Pulmonary artery endothelial cell (primary cell): ENCODE measurements at places on chromosomes 4 and X.

- DNase-seq = no peak
These were observed 835 bp downstream of the TDO2 start for GRCh38 chr4:155904331-155904730.

GRCh38 chrX:103630171-103630511 lies 1.4 kb downstream of the TCEAL1 start:
- DNase-seq = no peak

- no peak for DNase-seq
These were observed 111.1 kb upstream of the JADE1 start for GRCh38 chr4:128698386-128698785.

DNA sequence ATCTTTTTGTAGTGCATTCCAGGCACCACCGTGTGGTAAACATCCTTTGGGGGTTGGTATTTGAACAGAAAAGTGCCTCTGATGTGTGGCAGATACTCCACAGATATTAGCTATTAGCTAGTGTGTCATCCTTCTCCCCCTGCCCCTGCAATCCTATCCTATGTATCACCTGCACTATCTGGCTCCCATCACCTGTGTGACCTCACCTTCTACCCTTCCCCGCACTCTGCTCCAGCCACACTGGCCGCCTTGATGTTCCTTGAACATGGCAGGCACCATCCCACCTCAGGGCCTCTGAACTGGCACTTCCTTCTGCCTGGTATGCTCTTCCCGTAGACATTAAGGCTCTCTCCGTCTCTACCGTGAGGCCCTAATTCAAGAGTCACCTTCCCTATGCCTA lies 3.7 kb downstream of the ELK1 start:
- no peak for DNase-seq

- DNase-seq = no peak
These were observed 557.3 kb upstream of the TENM3 start for GRCh38 chr4:181685911-181686310.

DNA sequence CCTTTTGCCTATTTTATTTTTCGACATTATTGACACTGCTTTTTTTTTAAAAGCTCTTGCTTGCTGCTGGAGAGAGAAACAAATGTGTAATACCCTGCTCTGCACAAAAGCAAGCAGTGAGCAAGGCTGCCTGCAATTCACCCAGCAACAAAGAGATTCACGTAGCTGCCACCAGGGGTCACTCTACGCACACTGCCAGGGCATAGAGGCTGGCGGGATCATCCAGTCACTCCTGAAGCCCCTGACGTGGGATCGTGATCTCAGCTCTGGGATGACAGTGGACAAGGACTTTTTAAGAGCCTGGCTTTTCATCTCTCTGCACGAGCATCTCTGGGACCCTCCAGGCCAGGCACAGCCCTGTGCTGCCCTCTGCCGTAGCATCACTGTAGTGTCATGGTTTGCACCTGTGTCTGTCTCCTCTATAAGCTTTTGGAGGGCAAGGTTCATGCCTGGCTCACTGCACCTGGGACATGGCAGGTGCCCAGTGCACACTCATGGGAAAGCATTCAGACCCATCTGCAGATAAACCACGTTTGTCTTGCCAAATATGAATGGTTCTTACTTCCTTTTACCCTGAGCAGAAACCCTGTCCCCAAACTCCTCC lies 19.8 kb downstream of the C4orf50 start:
- DNase-seq = peak; percentile 26

GRCh38 chrX:54794028-54794427 lies 4.0 kb downstream of the ITIH6 start:
- DNase-seq = no peak

- no peak for DNase-seq
These were observed 94.5 kb upstream of the DHRSX start for GRCh38 chrX:2595258-2595657.

DNA sequence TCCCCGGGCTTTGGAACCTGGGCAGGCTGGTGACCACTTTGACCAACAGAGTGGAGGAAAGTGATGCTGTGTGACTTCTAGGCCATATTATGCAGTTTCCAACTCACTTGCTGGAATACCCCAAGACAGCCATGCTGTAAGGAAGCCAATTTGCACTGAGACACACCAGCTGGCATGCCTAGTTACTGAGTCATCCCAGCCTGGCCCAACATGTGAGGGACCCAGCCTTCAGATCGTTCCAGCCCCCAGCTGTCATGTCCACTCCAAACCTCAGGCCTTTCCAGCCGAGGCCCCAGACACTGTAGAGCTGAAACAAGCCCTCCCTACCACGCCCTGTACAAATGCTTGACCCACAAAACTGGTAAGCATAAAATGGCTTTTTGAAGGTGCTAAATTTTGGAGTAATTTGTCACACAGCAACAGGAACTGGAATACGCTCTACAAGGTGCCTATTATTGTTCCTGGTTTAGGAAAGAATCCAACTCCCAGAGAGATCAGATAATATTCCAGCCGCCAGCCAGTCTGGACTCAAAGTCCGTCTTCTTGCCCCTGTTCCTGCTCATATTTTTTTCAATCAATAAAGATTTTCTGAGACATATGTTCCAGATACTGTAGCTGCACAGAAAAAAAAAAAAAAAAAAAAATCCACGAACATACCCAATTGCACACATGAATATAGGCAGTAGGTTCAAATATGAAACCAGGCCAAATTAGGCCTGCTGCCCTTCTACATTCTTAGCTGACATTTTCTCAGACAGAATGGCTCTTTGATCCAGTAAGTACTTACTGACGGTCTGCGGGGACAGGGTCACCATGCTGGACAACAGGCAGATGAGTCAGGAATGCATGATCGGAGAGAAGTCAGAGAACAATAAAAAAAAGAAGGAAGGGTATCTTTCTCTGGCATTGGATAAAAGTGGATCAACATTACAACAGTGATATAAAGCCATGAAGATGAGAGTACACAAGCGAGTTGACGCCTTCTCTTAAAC lies 35.1 kb downstream of the SH3KBP1 start:
- no peak for DNase-seq

DNA sequence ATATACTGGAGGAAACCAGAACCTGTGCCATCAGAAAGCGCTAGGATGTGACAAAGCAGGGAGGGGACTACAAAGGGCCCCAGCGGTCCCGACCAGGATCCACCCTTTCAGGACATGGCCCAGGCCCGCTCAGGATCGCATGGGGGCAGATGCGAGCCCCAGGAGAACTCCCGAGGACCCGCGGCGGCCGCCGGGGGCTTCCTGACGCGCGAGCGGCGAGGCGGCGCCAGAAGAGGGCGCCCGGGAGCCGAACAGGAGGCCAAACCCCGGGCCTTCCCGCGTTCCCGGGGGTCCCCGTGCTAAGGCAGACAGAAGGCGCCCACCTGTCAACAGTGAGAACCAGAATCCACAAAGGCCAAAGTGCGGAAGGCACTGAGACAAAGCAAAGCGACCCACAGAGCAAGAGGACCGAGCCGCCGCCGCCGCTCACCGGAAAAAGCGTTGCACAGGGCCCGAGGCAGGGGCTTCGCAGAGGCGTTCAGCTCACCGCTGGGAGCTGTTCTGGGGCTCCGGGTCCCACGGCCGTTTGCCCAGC lies 7.3 kb upstream of the OPN1LW start:
- no peak for DNase-seq

GRCh38 chr4:143455211-143455610 lies 58.3 kb upstream of the SMARCA5 start:
- DNase-seq = no peak

GRCh38 chr4:118784776-118785175 lies 51.1 kb downstream of the SEC24D start:
- DNase-seq = no peak

GRCh38 chr4:115154826-115155225 lies 41.4 kb upstream of the NDST4 start:
- no peak for DNase-seq

DNA sequence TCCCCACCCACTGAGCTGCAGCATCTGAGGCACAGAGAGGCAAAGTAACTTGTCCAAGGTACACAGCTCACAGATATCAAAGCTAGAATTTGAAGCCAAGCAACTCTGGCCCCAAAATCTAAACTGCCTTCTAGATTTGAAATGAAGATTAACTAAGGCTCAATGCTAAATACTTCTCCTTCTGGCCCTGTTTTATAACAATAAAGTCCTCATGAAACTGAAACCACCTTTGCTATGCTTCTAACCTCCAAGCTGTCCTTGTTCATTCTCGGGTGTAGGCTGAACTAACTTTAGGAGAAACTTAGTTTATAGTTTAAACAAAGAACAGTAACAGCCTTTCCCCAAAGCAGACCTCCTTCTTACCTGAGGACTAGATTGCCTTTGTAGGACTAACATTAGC lies 93.6 kb downstream of the DCTD start:
- DNase-seq = no peak

GRCh38 chr4:38279077-38279476 lies 318.9 kb downstream of the PTTG2 start:
- DNase-seq = no peak

GRCh38 chr4:110231869-110232268 lies 33.5 kb upstream of the ELOVL6 start:
- DNase-seq = no peak

DNA sequence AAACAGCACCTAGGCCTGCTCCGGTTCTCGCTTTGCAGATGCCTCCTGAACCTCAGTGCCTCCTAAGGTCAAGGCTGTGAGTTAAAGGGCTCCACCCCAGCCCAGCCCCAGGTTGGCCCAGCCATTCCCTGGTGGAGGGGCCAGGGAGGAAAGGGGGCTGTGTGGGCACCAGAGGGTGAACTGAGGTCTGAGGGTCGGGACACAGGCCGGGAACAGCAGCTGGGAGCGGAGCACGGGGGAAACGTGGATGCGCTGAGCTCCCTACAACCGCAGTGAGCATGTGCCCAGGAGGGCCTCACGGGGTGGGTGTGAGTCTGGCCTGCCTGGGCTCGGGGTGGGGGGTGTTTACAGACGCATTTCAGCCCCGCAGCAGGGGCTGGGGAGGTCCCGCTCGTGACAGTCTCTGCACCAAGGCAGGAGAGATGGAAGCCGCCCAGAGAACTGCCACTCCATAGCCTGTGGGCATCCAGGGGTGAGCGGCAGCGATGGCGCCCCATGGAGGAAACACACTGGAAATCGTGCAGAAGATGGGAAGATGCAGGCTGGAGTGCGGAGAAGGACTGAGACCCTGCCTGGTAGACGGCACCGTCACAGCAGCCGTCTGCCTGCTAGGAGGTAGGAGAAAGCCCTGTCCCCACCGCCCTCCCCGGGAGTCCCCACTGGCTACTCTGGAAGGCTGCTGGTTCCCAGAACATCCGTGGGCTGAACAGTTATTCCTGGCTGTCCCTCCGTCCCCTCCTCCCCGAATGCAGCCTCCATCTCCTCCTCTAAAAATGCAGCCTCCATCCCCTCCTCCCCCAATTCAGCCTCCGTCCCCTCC lies 9.9 kb upstream of the SLC25A6 start:
- no peak for DNase-seq

DNA sequence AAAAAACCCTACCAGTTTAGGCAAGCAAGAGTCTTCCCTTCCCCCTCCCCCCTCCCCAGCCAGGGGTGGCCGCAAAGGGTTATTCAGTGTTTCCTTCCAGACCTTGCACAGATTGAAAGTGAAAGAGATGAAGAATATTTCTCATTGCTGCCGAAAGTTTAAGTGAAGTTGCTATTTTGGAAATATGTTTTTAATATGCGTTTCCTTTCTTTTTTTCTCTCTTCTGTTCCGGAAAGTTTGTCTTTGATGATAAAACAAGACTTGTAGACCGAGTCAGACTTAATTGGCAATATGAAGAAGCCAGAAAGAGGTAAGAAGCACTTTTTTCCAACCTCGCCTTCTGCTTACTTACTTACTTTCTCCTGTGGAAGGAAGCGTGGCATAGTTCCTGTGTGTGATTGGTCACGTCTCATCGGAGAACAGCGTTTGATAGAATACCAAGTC lies 58.5 kb upstream of the CLCN4 start:
- no peak for DNase-seq

GRCh38 chr4:139628184-139629012 lies 37.2 kb upstream of the MGST2 start:
- DNase-seq = no peak

- no peak for DNase-seq
These were observed 132.8 kb downstream of the ARHGEF9 start for GRCh38 chrX:63652086-63652765.
